Iris pigment epithelial cell (primary cell): ENCODE measurements at places on chromosomes 5 and 9.
A peak's percentile ranks its signal among the peaks of the same experiment; 100 is the strongest.

GRCh38 chr5:169777159-169777558, 140.1 kb downstream of the DOCK2 start:
- no peak for DNase-seq

DNA sequence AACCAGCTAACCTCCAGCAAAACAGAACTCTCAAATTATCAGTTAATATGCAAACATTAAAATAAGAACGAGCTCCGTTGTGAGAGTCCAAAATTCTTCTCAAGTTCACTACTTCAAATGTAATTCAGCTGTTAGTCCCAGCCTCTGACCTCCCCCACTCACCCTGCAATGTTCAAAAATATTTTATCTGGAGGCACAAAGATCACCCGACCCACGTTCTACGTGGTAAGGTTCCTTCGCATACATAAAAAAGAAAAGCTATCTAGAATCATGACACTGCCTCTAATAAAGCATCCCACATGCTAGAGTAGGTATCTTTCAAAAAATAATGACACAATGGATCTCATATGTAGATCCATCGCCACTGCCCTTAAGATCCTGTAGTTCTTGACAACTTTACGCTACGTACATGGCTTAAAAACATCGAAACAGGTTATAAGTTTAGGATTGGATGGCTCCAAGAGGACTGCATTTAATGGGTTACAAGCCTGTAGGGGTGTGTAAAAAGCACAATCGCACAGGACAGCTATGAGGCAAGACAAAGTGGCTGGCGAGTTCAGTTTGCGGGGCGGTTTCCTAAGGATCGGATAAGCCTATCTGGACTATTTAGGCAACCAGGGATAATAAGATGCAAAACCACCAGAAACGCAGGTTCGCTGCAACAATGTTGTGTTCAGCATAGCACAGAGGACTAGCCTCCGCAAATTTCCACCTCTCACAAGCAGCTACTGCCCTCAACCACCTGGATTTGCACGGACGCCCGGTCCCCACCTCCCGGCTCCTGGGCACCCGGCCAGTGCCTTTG, 969 bp downstream of the CLK4 start:
- peak; percentile 67 for DNase-seq

DNA sequence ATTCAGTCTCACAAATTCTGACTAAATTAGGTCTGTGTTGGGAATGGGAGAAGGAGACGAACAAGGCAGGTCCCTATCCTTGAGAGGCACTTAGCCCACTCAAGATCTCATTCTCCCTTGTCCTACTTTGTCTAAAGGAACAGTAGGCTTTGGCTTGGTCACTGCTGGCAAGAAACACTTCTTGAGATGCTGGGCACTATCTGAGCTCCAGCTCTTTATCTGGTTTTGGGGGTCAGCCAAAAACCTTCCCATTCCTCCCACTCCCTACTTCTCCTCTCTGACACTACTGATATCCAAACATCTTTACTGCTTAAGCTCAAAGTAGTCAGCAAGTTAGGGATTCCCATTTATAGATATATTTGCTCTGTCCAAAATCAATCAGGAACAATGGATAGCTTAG, 155.2 kb downstream of the MAPKAP1 start:
- DNase-seq = no peak

GRCh38 chr9:14981291-14981950, 71.2 kb upstream of the FREM1 start:
- DNase-seq = no peak

DNA sequence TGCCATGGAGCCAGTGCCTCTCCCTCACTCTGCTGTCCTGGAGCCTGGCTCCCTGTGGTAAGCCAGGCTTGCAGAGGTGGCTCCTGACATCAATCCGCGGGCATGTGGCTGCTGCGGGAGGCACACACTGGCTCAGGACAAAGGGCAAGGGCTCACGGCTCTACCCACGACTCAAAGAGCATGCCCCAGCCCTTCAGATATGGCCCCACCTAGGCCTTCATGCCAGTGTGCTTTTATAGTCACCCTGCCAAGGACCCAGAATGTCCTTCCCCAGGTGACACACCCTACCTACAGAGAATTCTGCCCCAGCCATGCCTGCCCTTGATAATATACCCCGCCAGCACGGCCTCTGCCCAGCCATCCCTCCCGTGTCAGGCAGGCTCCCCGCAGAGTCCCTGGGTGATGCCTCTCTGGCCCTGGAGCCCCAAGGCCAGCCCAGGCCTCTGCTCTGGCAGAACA, 1.6 kb downstream of the MGAT4B start:
- DNase-seq = no peak

DNA sequence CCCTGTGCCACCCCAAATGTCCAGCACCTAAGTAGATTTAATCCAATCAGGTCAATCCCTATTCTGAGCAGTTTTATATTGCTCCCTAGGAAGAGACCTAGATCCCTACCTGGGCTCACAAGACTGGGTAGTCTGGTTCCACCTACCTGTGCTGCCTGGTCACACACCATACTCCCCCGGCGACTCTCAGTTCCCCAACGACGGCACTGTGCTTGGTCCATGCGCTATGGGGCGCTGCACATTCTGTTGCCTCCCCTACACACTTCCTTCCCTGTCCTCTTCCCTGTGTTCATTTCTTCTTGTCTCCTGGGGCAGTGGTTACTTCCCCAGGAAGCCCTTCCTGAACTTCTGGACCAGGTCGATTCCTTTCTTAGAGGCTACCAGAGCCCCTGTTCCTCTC, 109.9 kb upstream of the IL12B start:
- DNase-seq = no peak

DNA sequence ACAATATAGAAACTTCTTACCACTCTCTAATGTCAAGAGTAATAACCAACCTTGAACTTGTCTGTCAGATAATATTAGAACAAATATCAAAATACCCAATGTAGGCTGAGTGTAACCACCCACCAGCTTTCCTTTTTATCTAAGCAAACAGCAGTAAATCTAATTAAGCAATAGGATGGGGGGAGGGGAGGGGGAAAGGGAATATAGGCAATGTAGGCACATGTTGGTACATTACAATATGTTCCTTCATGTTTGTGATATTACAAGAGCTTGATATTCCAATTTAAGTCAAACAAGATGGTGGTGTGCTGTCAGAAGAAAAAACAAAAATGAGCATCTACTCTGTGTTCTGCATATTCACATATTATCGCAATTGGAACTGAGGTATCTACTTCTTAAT, 158.2 kb downstream of the DENND1A start:
- DNase-seq = no peak

DNA sequence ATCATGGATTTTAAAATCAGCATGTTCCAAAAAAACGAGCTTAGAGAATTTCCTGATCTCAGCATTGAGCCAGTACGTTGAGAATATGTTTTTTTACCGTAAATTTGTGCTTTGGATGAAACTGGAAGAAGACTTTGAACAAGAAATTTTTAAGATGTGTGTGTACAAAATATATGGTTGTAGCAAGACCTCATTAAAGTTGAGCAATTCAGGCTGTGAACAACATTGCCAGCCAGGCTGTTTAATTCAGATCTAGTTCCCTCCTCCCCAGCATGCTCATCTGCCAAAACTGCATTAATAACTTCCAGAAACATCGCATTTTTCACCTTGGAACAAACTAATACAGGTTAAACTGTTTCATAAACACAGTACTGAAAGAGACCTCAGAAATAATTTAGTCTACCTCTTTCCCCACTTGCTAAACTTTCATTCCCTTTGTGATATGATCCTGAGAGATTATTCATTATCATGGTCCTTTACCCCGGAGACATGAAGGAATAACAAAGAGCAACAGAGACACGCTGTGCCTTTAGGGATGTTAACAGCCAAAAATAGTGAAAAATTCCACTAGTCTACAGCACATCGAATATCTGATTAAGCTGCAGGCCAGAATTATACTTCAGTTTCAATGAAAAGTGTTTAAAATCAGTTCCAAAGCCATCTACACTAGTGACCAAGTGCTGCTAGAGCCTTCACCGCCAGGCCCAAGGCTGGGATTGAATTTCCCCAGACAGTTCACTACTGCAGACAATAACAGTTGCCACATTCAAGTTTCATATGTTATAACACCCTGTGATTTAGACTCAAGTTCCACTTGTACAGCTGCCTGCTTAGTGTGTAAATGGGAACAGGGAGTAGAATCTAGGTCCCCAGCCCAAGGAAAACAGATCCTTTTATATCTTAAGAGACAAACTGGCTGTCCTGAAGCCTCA, 89.6 kb downstream of the EFNA5 start:
- peak; percentile 54 for DNase-seq

DNA sequence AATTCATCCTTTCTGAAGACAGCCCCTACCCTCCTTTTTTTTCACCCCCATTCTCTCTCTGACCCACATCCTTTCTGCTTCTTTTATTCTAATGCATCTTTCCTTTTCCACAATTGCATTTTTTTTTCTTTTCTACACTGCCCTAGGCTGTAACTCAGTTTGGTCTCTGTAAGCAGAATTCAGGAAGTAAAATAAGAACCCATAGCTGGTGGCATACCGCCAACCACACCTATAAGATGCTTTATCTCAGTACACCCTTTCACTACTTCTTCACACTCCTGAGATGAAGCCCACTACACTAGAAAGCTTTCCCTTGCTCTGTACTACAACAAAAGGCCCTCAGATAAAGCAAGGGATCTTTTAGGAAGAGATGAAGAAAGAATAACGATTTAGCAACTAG, 16.1 kb upstream of the TSSK1B start:
- DNase-seq = no peak

DNA sequence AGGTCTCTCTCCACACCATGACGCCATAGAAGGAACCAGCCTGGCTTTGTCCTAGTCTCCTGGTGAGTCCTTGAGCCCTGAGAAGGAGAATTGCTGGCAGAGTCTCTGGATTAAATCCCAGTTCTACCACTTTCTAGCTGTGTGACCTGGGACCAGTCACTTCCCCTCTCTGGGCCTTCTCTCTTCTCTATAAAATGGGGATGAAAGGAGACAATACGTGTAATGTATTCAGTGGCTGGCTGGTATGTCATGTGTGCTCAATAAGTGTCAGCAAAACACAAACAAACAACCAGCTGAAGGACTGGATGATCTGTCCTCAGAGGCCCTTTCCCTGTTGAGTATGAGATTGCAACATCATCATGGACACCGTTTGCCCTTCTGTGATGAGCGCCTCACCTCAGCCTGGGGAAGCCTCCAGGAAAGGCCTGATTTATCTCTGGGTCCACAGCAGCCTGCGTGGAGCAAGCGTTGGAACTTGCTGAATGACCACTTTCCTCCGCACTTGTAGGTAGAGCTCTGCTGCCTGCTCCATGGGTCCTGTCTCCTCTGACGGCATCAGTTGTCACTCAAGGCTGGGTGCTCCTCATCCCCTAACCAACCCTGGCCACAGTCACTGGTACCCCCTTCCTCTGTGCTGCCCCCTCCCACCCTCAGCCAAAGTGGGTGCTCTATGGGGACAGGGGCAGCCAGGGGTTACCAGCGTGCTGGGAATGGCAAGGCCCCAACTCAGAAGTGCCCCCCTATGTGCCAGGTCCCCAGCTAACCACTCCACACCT, 3.6 kb upstream of the NR5A1 start:
- DNase-seq = peak; percentile 48

DNA sequence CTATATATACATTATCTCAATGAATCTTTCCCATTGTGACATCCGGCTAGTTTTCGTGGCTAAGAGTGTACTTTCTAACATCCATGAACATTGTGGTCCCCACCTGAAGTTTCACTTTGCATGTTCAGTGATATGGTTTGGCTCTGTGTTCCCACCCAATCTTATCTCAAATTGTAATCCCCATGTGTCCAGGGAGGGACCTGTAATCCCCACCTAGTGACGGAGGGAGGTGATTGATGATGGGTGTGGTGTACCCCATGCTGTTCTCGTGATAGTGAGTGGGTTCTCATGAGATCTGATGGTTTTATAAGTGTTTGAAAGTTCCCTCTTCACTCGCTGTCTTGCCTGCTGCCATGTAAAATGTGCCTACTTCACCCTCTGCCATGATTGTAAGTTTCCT, 28.1 kb downstream of the MRPL22 start:
- no peak for DNase-seq

- DNase-seq = no peak
Observed at GRCh38 chr9:126755317-126755875, 49.4 kb upstream of the ZBTB43 start.

DNA sequence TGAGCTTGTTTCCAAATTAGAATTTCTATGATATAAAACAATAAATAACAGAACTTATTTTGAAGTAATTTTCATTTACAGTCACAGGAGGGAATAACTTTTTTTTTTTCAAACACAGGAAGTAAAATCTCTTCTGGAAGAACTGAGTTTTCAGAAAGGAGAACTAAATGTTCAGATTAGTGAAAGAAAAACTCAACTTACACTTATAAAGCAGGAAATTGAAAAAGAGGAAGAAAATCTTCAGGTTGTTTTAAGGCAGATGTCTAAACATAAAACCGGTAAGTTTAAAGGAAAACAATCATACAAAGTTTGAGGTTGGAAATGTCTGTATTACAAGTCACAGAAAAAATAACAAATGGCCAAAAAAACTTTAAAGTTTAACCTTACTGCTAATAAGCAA, 41.6 kb downstream of the RAB14 start:
- no peak for DNase-seq
